ENCODE measurements at places on chromosomes 1 and 21. TPM values are rescaled to one million over a fixed set of nuclear protein-coding genes. Genes with fewer than 3 reads are reported as not detected.

DNA sequence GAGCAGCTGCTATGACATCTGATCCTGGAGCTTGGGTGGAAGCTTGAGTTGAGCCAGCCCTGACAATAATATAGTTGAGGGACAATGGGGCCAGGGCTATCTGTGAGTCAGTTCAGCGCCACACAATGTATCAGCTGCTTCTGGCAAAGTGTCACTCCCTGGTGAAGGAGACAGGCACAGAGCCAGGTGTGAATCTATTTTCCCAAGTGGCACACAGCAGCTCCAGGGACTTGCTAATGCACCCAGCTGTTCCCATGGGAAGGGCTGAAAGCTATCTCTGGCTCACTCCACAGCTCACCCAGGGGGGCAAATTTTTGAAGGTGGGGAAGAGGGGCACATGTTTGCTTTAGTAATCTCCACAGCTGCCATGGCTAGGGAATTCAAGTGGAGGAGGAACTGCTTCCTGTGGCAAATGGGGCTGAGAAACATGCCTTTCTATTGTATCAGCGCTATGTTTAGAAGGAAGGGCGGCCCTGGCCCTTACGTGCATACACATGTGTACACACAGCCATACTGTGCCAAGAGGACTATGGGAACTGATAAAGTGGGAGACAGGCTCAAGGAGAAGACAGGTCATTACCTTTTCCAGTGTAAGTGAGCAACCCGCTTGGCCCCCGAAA is 2.2 kb downstream of the CYB5R1 start:
- DNase-seq = no peak

GRCh38 chr1:1130206-1131120 is 14.6 kb upstream of the C1orf159 start:
- no peak for DNase-seq

DNA sequence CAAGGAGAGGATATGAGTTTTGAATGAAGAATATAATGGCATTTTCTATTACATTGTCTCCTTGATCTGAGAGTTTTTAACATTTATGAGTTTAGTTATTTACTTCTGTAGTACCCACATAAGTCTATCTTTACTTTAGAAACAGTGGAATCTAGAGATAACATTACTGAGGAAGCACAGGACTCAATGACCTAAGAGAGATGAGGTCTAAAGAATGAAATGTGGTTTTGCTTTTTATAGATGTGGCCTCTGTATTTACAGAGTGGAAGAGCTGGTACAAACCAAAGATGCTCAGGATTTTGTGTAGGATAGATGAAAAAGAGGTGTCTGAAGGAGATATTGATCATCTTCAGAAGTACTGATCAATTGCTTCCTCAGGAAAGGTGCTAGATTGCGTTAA is 177.3 kb downstream of the KCTD3 start:
- DNase-seq = no peak

- DNase-seq = no peak
Observed at GRCh38 chr21:17769447-17769845, 49.7 kb downstream of the C21orf91 start.

RGS1 gene
- 137 TPM for total RNA-seq

KCNN3 gene
- 1.8 TPM for total RNA-seq

Measured in sciatic nerve (tissue), 2 donors.